ENCODE measurements at places on chromosomes 7 and 10.

GRCh38 chr7:70044525-70044924 lies 446.2 kb downstream of the AUTS2 start:
- no peak for DNase-seq

GRCh38 chr10:6145166-6145987 lies 56.5 kb downstream of the RBM17 start:
- peak; percentile 46 for DNase-seq

- DNase-seq, result peak; percentile 64
Observed at GRCh38 chr10:6738112-6738768, 158.2 kb upstream of the PRKCQ start.

GRCh38 chr10:73837072-73837471 lies 25.7 kb upstream of the NDST2 start:
- peak; percentile 53 for DNase-seq

DNA sequence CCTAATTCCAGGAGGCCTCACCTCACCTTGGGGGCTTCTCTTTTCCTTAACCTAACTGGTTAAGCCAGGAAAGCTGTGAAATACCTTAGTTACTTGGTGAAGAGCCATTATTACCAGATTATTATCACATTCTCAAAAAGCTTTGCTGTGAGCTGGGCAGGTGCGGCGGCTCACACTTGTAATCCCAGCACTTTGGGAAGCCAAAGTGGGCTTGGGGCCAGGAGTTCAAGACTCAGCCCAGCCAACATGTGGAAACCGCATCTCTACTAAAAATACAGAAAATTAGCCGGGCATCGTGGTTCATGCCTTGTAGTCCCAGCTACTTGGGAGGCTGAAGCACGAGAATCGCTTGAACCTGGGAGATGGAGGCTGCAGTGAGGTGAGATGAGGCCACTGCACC lies 102.4 kb upstream of the KLF6 start:
- DNase-seq, result no peak

DNA sequence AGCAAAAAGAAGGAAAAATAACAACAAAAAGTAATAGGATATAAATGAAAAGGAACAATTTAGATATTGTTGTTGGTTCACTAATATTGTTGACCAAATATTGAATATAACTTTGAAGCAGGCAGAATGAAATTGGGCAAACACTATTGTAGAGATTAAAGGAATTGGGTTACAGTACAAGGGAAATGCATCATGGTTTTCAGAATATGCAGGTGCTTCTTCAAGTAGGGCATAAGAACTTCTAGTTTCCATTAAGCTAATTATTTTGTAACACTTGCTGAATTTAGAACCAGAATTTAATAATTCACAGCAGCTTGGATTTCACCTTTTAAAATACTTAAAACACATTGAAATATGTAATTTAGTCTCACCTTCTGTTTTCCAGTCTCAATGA lies 36.5 kb downstream of the RPA3 start:
- DNase-seq, result no peak

DNA sequence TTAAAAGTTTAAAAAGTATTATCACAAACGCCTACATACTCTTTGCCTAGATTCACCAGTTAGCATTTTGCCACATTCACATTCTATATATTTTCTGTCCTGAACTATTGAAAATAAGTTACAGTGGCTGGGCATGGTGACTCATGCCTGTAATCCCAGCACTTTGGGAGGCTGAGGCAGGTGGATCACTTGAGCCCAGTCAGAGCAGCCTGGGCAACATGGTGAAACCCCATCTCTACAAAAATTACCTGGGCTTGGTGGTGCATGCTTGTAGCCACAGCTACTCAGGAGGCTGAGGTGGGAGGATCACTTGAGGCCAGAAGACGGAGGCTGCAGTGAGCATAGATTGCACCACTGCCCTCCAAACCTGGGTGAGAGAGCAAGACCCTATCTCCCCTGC lies 5.3 kb downstream of the ARPC1A start:
- DNase-seq, result no peak

- no peak for DNase-seq
Observed at GRCh38 chr10:61337741-61338140, 115.4 kb downstream of the TMEM26 start.

GRCh38 chr7:16345979-16346958 lies 75.1 kb downstream of the CRPPA start:
- DNase-seq, result peak; percentile 70

DNA sequence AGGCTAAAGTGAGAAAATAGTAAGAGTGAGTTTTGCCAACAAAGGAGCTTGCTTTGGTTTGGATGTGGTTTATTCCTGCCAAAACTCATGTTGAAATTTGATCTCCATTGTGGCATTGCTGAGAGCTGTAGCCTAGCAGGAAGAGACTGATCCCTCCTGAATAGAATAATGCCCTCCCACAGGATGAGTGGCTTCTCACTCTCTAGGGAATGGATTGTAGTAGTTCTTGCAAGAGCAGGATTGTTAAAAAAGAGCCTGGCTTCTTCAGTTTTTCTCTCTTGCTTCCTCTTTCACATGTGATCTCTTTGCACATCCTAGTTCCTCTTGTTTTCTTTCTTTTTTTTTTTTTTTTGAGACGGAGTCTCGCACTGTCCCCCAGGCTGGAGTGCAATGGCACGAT lies 34.4 kb downstream of the ASAH2 start:
- DNase-seq, result no peak

DNA sequence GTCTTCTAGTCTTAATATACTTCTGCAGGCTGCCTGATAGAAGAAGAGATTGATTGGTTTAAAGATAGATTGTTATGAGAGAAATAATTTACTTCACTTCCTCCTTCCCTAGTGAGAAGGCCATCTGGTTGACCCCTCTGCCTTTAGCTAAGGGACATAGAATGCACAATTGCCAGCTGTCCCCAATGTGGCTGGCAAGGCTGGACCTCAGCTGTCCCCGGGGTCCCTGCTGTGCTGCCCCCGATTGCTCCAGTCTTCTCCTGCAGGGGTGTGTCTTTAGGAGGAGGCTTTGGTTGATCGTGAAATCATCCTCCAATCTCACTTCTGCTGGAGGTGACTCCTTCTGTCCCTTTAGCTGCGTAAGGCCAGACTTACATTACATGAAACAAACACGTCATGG lies 388.5 kb downstream of the DPP6 start:
- no peak for DNase-seq

DNA sequence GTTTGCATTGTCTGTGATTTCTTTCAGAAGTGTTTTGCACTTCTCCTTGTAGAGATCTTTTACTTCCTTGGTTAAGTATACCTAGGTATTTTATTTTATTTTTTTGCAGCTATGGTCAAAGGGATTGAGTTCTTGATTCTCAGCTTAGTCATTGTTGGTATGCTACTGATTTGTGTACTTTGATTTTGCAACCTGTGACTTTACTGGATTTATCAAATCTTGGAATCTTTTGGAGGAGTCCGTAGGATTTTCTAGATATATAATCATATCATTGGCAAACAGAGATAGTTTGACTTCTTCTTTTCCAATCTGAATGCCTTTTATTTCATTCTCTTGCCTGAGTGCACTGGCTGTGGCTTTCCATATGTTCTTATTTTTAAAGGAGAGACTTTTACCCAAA lies 41.9 kb downstream of the CCSER2 start:
- DNase-seq, result no peak

DNA sequence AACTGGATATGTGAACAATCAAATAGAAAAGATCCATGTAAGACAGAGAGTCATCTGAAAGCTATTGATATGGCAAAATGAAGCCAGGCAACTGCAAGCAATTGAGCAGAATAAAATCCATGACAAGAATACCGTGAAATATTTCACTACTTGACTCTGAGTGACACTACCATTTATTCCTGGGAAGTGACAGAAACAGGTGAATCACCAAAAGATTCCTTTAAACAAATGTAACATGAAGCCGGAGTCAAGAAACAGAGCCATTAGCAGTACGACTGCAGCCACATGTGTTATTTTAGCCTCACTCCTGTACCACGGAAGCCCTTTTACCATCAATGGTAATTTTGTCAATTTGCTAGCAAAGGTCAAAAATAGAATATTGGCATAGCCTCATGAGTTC lies 197.7 kb upstream of the POT1 start:
- no peak for DNase-seq

DNA sequence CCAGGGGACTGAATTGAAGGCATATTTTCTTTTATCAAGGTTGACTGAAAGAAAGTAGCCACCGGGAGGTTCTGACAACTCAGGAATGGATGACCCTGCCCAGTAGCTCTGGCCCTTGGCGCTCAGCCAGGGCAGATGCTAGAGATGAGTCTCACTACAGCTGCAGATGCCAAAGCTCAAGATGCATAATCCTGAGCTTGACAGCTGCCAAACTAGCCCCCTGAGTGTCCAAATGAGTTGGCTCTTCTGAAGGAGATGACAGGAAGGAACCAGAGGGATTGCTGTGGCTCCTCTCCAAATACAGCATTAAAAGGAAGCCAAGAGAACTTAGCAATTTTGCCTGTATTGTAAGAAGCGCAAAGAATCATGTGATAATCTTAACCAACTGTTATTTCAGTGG lies 78.4 kb downstream of the NXPH1 start:
- DNase-seq, result no peak

- DNase-seq, result no peak
Observed at GRCh38 chr10:47389619-47390018, 5.5 kb upstream of the ZNF488 start.

GRCh38 chr7:91852263-91852741 lies 28.2 kb downstream of the MTERF1 start:
- DNase-seq, result peak; percentile 7

DNA sequence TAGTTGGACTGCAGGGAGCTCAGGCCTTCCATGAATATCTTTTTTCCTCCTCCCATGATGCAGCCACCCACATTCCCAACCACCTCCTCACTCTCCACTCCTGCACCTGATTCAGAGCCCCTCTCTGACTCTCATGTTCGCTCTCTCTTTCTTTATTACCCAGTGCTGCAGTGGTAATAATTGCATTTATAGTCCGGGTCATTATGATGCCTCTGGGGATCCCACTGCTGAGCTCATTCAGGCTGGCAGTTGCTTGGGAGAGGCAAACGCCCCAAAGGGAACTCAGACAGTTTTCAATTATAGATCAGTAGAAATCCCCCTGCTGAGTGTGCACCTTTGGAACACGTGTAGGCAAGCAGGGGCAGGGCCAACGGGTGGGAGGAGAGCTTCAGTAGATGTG lies 953.0 kb downstream of the GRID1 start:
- DNase-seq, result no peak

DNA sequence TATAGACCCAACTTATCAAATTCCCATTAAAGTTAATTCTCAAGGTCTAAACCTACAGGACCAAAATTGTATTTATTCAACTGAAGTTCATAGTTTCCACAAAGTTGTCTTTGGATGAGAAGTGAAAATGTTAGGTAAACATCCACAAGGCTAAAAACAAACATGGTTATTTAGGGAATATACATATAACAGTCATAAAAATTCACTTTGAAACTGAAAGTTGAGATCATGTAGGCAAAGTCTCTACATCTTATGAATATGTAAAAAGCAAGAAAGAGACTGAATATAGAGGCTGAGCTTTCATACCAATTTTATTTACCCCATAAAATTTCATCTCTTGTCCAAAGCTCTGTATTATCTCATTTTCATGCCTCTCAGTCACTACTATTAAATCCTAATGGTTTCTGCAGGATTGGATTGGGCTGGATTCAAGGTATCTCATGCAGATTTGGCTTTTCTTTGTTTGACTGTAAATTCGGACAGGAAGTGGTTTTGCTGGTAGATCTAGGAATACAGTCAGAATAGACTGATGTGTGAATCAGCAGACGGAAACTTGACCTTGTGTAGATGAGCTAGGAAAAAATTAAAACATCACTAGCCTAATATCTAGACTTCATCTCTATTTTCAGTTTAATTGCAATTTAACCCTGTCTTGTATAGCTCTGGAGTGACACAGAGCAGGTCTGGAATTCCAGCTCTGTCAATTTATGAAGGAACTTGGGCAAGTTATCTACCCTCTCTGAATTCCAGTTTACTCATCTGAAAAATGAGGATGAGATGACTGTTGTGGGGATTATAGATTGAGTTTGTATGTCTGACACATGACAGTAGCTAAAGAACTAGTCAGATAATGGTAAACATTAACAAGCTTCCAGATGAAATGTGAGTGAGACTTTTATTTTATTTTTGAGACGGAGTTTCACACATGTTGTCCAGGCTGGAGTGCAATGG lies 27.3 kb upstream of the SKAP2 start:
- no peak for DNase-seq

DNA sequence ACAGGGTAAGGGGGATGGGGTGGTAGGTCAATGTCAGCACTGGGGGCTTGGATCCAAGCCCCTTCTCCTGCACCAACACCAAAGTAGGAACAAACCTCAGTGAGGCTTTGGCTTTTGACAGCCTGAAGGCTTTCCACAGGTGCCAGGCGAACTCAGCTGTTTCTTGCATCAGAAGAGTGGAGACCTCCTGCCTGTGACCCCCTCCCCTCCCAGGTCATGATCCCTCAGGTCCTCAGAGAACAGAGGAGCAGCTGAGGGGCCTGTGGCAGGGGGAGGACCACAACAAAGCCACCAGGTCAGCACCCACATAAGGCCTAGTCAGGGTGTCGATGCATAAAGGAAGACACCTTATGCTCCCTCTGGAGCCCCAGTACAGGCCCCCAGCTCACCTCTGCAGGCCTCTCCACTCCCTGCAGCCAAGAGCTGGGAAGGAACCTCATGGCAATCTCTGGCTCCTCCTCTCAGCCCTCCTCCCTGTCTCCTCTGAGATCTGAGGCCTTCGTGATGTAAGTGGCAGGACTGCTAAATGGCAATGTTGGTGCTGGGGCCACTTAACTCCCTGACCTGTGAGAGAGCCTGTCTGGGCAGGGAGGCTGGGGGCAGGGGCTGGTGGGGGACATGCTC lies 19.1 kb upstream of the PRRT4 start:
- peak; percentile 12 for DNase-seq

- DNase-seq, result peak; percentile 85
Observed at GRCh38 chr7:33743594-33743993, 161.7 kb upstream of the BMPER start.

GRCh38 chr7:150781103-150781502 lies 19.1 kb downstream of the TMEM176B start:
- peak; percentile 78 for DNase-seq

DNA sequence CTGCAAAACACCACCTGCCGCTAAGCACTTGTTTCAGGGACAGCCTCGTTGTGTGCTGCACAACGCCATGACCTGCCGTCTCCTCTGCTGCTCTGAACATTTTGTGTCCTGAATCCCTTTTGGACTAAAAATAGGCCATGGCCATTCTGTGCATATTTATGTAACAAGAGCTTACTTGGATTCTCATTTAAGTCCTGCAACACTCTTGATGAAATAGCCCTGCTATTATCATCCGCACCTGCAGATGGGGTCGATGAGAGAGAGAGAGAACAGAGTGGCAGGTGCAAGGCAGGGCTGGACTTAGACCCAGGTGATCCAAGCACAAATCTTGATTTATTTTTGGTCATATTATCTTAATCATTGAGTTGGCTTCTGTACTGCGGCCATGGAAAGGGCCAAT lies 121.2 kb upstream of the PRKCQ start:
- DNase-seq, result no peak

DNA sequence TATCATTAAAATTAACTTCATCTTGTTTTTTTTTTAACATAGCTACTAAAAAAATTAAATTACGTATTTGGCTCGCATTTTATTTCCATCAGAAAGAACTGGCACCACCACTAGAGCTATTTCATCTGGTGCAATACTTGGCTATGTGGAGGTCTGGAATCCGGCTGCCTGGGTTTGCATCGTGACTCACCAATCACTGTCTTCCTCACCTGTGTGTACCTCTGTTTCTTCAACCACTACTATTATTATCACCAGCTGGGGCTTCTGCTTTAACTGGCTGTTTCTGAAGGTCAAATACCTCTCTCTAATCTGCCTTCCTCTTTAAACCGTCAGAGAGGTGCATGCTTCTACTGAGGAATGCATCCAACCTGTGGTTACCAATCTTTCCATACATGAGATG lies 6.5 kb downstream of the WDR91 start:
- no peak for DNase-seq

Data from mesenchymal stem cell (in vitro differentiated cells and primary cell).